NK-92 treated with Interleukin-12 subunit alpha and Interleukin-12 subunit beta, amount 100 ng/mL, for 24 hours (cell line): ENCODE measurements at places on chromosomes 3 and 15.
A peak's percentile ranks its signal among the peaks of the same experiment; 100 is the strongest.

- no peak for DNase-seq
Measured at GRCh38 chr3:151210676-151211381, 7.8 kb upstream of the GPR171 start.

GRCh38 chr15:88563638-88564037, 17.2 kb upstream of the DET1 start:
- DNase-seq: no peak

DNA sequence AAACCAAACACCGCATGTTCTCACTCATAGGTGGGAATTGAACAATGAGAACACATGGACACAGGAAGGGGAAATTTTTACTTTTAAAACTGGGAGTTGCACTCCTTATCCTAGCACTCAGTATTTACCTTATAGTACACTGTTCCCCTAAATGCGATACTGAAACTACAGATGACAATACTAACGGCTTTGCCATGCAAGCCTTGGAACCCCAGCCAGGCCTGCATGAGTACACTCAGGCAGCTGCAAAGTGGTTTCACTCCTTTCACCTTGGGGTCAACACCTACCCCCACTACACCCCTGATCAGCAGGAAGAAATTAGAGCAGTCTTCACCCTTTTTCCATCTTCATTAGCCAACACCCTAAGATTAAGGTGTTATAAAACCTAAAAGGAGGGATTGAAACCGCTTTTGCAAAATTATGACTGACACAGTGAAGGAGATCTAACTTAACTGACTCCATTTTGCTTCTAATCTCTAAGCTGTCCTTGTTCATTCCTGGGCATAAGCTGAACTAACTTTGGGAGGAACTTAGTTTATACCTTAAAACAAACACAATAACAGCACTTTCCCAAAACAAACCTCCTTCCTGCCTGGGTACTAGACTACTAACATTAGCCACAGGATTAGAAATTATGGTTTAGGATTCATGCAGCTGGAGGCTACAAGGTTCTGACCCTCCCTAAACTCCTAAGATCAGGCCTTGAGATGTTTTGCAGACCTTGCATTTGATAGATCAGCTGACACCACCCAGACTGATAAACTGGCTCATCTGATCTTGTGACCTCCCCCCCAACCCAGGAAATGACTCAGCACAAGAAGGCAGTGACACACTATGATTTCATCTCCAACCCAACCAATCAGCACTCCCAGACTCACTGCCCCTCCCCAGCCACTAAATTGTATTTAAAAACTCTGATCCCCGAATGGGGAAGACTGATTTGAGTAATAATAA, 452.1 kb upstream of the PPP2R3A start:
- DNase-seq: no peak

GRCh38 chr3:72129501-72130094, 344.6 kb upstream of the PROK2 start:
- no peak for DNase-seq

- DNase-seq: peak; percentile 37
Measured at GRCh38 chr15:91942720-91943394, 89.3 kb downstream of the SLCO3A1 start.

DNA sequence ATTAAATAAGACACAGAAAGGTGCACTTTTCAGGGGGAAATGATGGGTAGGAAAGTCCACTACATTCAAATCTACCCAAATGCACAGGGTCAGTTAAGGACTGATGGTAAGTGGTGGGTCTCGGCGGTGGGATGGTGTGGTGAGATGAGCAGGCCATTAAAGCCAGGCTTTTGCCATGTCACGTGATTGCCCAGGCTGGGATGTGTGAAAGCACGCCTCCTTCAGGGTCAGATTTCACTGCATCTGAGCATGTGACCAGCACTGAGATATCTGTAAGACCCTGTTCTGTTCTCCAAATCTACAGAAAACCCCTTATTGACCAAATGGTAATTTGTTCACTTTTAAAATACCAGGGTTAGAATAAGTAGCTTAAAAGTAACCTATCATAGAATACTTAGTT, 301.5 kb downstream of the MEX3B start:
- no peak for DNase-seq

GRCh38 chr15:58526647-58527192, 94.9 kb downstream of the LIPC start:
- DNase-seq: no peak

- DNase-seq: no peak
Measured at GRCh38 chr15:96947296-96948229, 617.1 kb downstream of the NR2F2 start.

- DNase-seq: no peak
Measured at GRCh38 chr15:67796196-67797127, 28.8 kb upstream of the SKOR1 start.

GRCh38 chr15:65922621-65923020, 53.3 kb downstream of the RAB11A start:
- no peak for DNase-seq

- DNase-seq: no peak
Measured at GRCh38 chr15:69625328-69625727, 172.7 kb downstream of the RPLP1 start.

- no peak for DNase-seq
Measured at GRCh38 chr3:195889870-195890295, 18.5 kb downstream of the TNK2 start.

DNA sequence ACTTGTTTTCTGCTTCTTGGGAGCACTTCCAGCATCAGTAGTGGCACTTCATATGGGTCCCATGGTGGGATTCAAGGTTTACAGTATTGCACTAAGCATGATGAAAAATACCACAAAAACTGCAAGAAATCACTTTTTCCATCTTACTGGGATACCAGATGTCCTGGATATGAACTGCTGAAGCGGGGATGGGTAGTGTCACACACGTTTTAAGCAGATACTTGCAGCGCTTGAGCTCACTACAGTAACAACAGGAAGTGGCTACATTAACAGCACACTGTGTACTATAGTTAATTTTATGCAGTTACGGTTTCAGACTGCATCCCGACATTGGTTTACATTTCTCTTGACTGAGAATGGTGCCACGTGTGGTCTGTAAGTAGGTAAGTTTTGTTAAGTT, 3.5 kb upstream of the ISG20 start:
- peak; percentile 16 for DNase-seq

DNA sequence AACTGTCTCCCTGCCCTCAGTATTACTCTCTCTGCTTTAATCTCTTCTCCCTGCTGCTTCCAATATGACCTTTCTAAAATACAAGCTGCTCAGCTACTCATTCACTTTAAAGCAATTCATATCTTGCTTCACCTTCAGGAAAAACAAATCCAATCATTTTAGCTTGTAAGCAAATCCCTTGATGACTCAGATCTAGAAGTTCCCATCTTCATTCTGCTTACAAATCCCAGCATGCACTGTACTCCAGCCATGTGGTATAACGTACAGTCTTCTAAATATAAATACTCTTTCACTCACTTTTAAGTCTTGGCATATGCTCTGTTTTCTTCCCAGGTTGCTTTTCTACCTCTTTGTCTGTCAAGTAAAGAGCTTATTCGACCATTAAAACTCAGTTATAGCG, 1009.1 kb upstream of the SEMA6D start:
- no peak for DNase-seq

DNA sequence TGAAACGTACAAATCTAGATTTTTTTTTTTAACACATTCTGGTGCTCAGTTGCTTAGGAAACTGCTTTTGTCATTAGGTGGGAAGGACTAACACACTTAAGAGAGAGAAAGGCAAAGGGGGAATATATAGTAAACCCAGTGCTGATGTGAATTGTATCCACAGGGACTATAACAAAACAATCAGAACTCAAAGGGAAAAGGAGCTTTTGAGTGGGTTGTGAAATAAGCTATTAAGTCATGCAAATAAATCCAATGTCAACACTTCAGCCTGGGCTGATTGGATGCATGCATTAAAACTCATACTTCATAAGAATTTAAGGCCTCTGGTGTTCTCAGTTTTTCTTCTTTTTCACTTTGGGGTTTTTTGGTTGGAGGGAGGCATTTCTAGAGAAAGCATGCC, 628.9 kb downstream of the FHIT start:
- DNase-seq: no peak

DNA sequence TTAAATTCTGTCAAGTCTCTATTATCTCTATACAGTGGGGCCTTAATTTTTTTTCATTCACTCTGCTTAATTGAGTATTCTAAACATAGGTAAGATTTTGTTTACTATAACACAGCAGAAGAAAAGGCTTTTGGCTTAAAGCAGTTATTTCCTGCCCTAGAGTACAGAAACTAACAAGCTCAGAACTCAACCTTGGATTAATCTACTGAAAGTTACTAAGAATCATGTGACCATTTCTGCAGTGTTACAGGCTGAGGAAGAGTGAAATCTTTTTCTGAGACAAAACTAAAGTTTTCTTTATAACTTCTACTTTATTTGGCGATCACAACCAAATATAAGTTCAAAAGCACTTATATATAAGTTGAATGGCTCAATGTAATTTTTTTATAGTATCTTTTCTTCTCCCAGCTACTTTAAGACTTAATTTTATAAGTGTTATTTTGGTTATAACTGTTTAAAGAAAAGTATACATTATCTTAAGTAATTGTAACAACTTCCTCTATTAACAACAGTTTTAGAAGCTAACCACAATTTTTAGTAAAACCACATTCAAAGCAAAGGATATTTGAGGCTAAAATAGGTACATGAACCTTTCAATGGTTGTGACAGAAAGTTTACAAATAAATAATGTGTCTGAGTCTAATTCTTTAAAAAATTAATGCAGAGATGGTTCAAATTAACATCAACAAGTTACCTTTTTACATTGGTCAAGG, 240.6 kb upstream of the NAALADL2 start:
- no peak for DNase-seq

GRCh38 chr3:54086652-54087405, 35.5 kb upstream of the CACNA2D3 start:
- DNase-seq: no peak

GRCh38 chr3:149385617-149386298, 8.3 kb upstream of the TM4SF1 start:
- DNase-seq: no peak

DNA sequence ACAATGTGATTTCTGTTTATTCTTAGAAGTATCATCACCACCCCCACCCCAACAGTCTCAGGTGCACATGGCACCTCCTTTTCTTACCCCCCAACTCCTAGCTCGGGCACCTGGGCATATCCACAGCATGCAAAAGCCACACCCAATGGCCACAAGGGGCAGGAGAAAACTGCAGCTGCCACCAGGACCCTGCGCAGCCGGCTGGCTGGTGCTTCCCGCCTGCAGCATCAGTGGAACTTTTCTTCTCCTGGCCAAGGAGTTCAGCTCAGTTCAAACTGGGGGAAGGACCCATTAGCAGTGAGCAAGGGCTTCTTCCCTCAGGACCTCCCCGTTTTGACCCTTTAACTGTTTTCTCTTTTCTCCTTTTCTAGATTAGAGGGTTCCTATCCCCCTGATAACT, 44.8 kb downstream of the TM4SF18 start:
- no peak for DNase-seq

GRCh38 chr3:47422743-47423142, 41.9 kb downstream of the PTPN23 start:
- DNase-seq: no peak

- DNase-seq: no peak
Measured at GRCh38 chr15:59616379-59616778, 4.8 kb downstream of the GCNT3 start.

DNA sequence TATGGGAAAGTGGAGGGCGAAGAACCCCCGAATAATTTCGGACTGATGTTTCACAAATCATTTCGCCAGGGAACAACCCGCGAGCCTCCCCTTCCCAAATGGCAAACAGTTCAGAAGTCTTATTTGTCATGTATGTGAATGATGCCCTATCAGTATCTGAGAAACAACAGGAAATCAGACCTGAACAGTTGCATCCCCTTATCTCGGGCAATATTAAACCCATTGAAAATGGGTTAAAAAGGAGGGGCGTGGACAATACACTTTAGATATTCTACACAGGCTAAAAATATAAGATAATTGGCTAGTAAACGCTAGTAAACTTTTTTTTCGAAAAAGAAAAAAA, 1003.3 kb upstream of the NR2F2 start:
- no peak for DNase-seq
